ENCODE measurements at places on chromosomes 12 and 14. TPM values are rescaled to one million over a fixed set of nuclear protein-coding genes. Genes with fewer than 3 reads are reported as not detected.

DNA sequence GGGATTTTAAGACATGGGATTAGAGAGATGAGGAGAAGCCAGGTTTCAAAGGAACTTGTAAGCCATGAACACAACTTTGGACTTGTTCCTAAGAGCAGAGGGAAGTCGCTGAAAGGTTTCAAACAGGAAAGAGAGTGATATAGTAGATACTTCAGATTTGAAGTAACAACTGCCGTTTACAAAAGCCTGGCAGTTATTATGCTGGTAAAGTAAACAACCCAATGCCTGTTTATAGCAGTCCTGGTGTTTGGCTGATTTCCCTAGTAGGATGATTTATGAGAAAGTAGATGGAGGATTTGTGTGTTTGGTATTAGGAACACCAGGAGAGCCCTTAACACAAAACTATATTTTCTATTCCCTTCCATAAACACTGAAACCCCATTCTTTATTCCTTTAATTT, 285.7 kb downstream of the RMST start:
- no peak for DNase-seq

GRCh38 chr12:47715393-47715876, 9.6 kb upstream of the RPAP3 start:
- DNase-seq: peak; percentile 90

GRCh38 chr12:108571609-108572165, 9.3 kb downstream of the ISCU start:
- DNase-seq: peak; percentile 69

DNA sequence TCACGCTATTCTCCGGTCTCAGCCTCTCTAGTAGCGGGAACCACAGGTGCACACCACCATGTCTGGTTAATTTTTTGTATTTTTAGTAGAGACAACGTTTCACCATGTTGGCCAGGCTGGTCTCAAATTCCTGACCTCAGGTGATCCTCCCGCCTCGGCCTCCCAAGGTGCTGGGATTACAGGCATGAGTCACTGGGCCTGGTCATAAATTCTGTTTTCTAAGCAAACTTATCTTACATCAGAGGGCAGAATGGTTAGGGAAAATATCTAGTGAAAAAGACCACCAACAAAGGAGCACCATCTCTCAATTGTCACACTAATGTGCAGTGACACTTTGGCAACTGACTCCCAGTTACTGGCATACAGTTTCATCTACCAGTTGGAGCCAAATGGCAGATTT, 2.8 kb downstream of the CPM start:
- DNase-seq: no peak

The MGP gene
- total RNA-seq: 5,579 TPM

The CDK4 gene
- 65.3 TPM for total RNA-seq

All from posterior vena cava (tissue), 2 donors.